ENCODE measurements at places on chromosomes 7 and 10. TPM values are rescaled to one million over a fixed set of nuclear protein-coding genes. Genes with fewer than 3 reads are reported as not detected.

- no peak for DNase-seq
Measured at GRCh38 chr7:147523056-147523455, 1067.5 kb upstream of the C7orf33 start.

GRCh38 chr10:106788982-106789381 is 375.5 kb downstream of the SORCS1 start:
- no peak for DNase-seq

DNA sequence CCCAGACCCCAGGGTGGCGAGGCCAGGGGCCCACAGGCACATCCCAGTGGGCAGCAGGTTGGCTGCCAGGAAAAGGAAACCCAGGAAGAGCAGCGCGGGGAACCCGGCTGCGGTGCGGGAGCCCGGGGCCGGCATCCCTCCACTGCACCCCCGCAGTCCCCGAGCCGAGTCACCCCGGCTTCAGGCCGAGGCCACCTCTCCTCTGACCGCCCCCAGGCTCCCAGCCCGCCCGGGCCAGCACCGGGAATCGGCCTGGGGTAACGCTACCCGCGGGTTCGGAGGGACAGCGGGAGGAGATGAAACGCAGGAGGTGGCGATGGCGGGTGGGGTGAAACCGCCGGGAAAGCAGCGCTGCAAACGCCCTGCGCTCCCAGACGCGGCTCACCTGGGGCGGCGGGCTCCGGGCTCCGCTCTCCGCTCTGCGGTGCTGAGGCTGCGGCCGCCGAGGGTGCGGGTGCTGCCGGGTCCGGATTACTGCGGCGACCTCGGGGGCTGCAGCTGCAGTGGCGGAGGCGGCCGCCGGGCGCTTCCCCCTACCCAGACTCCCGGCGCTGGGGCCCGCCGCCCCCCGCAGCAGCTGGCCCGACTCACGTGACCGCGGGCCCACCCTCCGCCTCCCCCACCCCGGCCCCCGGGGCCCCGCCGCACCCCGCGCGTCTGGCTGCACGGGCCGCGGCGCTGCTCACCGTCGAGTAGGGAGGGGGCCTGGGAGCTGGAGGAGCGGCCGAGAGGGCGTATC is at the start of gene SCRN1:
SCRN1 (minus strand) TSS at position 545 of the 739 bp plus-strand sequence. CDS start 20,734 bp downstream, outside the sequence.
- DNase-seq, result no peak

ELOVL3 gene
- total RNA-seq, result 1.3 TPM

- DNase-seq, result no peak
Measured at GRCh38 chr7:108278776-108279175, 148.6 kb upstream of the LAMB4 start.

ASZ1 gene
- not detected for total RNA-seq

PRSS1 gene
- total RNA-seq, result not detected

STAG3 gene
- not detected for total RNA-seq

GRCh38 chr7:70614237-70615045 is 517.5 kb upstream of the GALNT17 start:
- DNase-seq, result peak; percentile 35

GRCh38 chr7:100003711-100004661 is 11.4 kb upstream of the ZKSCAN1 start:
- no peak for DNase-seq

GRCh38 chr7:91526404-91526803 is 262.2 kb downstream of the FZD1 start:
- no peak for DNase-seq

Data from renal cortical epithelial cell (primary cell).